ENCODE measurements at places on chromosomes 4 and X. TPM values are rescaled to one million over a fixed set of nuclear protein-coding genes. Genes with fewer than 3 reads are reported as not detected.

The HERC5 gene
- total RNA-seq = 0.91 TPM

The EREG gene
- total RNA-seq = 2.2 TPM

The RBMXL3 gene
- not detected for total RNA-seq

The SPANXN3 gene
- total RNA-seq = not detected

The PCDH18 gene
- 69.3 TPM for total RNA-seq

The TLL1 gene
- 39.2 TPM for total RNA-seq

The ZAR1 gene
- total RNA-seq = not detected

The SLC4A4 gene
- 37.7 TPM for total RNA-seq
